ENCODE measurements at places on chromosomes 2 and 18.

DNA sequence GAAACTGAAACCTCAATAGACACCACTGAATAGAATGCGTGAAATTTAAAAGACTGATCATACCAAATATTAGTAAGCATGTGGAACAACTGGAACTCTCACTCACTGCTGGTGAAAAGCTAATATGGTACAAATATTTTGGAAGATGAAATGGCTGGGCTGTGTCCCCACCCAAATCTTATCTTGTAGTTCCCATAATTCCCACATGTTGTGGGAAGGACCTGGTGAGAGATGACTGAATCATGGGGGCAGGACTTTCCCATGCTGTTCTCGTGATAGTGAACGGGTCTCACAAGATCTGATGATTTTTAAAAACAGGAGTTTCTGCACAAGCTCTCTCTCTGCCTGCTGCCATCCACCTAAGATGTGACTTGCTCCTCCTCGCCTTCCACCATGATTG, 32.0 kb upstream of the MYCN start:
- DNase-seq = no peak

- no peak for DNase-seq
These were observed 17.1 kb upstream of the NFE2L2 start for GRCh38 chr2:177281400-177282180.

- DNase-seq = no peak
These were observed 11.0 kb upstream of the SMCHD1 start for GRCh38 chr18:2644535-2644934.

DNA sequence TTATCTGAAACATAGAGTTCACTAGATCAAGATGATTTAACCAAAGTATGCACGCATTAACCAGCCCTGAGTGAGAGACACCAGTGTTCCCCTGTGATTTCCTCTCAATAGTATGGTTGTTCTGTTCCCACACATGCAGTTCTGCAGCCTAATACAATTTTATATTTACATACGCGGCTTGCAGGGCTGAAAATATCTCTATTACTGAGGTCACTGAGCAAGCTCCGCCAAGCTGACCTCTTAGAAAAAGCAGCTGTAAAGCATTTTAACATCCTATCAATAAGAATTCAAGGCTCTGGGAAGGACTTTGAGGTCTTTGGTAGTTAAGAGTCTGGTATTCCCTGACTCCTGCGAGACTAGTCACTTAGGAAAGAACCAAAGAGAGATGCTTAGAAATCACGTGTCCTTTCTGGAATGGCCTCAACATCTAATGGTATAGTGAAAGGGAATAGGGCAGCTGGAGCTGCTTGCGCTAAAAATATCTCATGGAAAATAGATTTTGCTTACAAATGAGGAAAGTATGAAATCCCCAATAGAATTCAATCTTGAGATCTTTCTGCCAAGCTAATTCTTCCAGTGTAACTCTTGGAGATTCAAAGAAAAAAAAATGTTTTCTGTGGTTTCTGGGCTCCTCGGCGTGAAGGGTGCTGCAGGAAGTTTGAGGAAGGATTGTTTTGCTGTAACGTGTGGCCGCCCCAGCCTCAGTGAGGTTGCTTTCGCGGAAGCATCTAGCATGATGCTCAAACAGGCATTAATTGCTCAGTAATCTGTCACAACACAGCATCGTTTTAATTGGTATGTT, 59.2 kb downstream of the DOCK10 start:
- DNase-seq = peak; percentile 57

- DNase-seq = peak; percentile 39
These were observed 59.8 kb upstream of the PELI1 start for GRCh38 chr2:64203858-64204632.

GRCh38 chr2:234898534-234899053, 53.2 kb upstream of the SH3BP4 start:
- DNase-seq = no peak

DNA sequence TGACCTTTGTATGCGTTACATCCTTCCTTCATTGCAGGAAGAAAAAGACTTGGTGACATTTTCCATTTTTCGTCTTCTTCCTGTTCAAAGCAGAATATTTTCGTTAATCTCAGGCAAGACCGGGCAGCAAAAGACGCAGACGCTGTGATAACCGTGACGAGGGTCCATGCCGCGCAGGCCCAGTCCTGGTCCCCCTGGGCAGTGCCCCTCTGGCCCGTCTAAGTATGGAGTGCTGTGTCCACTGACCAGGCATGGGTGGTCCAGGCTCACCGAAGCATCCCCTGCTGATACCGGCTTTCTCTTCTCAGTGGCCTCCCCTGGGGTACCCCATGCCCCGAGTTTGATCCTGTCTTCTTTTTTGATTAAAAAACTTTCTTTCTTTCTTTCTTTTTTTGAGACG, 135.2 kb upstream of the ASB18 start:
- DNase-seq = no peak

DNA sequence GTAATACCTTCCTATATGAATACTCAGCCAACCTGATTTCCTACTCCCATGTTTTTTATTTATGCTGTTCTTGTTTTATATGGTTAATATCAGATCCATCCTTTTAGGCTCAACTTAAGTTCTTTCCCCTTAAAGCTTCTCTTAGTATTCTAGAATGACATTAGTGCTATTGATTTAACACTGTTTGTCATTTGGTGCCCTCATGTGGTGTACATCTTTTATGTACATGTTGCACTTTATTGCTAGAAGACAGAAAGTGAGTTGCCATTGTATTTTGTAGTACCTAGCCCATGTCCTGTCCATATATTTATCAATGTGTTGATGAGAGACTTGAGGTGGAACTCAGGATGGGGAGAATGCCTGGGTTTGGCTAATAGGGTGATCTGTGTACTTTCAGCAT, 2.5 kb downstream of the HTRA2 start:
- peak; percentile 40 for DNase-seq

DNA sequence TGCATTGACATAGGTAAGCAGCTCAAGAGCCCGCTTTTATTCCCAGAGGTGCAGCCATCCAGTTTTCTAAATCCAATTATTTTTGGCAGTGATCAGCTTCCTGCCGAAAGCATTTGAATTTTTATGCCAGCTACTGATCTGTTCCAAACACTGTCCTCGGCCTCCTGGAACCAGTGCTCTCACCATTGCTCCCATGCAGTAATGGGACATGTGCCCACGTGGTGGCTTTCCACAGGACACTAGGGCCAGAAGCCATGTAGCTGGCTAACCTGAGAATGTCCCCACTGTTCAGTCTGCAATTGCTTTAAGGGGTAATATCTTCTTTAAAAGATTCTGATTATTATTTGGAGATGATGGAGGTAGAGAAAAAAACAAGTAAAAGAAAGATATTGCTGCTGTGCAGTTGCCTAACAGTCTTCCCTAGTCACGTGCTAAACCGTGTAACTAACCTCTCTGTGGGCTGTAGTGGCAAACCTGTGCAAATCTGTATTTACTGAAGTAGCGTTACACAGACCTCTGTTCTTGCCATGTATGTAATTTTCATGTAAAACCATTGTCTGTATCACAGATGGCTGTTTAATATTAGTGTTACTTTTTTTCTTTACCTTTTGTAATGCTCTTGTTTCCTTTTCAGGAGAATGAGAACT, 13.0 kb downstream of the GRHL1 start:
- DNase-seq = no peak

GRCh38 chr2:235877275-235877802, 290.8 kb downstream of the GBX2 start:
- DNase-seq = no peak

GRCh38 chr2:237944302-237944701, 22.5 kb upstream of the UBE2F start:
- DNase-seq = no peak

- no peak for DNase-seq
These were observed 964.7 kb upstream of the ZEB2 start for GRCh38 chr2:145484448-145485097.

DNA sequence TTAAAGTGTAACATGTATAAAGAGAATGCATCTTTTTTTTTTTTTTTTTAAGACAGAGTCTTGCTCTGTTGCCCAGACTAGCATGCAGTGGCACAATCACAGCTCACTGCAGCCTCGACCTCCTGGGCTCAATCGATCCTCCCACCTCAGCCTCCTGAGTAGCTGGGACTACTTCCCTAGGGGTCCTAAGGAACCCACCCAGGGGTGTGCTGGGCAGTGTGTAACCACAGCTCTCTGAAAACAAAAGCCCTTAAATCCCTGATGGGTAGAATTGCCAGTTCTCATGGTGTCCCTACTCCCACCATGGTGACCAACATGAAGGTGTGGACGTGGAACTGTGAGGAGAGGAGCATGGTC, 105.6 kb upstream of the ST3GAL5 start:
- DNase-seq = no peak

DNA sequence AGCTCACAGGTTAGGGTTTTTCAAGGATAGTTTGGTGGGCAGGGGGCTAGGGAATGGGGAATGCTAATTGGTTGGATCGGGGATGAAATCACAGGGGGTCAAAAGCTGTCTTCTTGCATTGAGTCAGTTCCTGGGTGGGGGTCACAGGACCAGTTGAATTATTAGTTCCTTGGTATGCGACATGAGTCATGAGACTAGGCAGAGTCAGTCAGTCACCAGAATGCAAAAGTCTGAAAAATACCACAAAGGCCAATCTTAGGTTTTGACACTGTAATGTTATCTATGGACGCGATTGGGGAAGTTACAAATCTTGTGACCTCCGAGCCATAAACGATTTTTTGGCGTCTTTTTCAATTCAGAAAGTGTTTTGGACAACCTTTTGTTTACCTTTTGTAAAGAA, 101.2 kb downstream of the ZNF519 start:
- no peak for DNase-seq

- DNase-seq = no peak
These were observed 98.4 kb downstream of the ZFP36L2 start for GRCh38 chr2:43127941-43128558.

- no peak for DNase-seq
These were observed 109.1 kb downstream of the CPO start for GRCh38 chr2:207048416-207048815.

- DNase-seq = no peak
These were observed 15.7 kb downstream of the CASP8 start for GRCh38 chr2:201275990-201276389.

DNA sequence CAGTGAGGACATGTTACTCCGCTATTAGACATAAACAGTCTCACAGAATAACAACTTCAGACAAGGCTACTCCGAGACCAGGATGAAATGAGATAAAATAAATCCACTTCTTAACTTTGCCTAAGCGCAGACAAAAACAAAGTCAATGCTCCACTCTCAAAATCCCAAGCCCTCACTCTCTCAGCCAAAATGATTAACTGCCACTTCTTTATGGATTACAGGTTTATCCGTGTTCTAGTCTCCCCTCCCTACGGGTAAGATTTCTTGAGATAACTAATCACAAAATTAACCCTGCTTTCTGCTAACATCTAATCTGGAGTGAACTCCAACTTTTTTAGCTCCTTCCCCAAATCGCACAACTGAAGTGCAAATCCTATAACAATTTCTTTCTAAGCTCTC, 1.1 kb upstream of the CRYGC start:
- no peak for DNase-seq

GRCh38 chr2:121505005-121505404, 25.7 kb upstream of the RNU4ATAC start:
- no peak for DNase-seq

DNA sequence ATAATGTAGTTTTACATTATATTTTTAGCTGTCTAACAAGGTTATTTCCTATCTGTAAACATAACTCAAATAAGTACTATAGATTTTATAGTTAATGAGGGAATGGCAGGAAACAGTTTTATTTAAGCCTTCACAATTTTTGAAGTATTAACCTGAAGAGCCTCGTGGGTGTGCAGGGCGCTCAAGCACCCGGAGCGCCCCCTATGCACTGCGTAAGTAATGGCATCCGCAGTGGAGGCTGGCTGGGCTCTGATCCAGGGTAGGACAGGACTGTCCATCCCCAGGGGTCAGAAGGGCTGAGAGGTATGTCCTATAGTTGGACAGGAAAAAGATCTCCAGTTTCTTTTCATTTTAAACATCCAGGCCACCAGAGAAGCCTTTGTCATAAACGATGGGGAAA, 8.2 kb upstream of the GBX2 start:
- DNase-seq = no peak

GRCh38 chr2:57180042-57180567, 866.5 kb upstream of the VRK2 start:
- no peak for DNase-seq

DNA sequence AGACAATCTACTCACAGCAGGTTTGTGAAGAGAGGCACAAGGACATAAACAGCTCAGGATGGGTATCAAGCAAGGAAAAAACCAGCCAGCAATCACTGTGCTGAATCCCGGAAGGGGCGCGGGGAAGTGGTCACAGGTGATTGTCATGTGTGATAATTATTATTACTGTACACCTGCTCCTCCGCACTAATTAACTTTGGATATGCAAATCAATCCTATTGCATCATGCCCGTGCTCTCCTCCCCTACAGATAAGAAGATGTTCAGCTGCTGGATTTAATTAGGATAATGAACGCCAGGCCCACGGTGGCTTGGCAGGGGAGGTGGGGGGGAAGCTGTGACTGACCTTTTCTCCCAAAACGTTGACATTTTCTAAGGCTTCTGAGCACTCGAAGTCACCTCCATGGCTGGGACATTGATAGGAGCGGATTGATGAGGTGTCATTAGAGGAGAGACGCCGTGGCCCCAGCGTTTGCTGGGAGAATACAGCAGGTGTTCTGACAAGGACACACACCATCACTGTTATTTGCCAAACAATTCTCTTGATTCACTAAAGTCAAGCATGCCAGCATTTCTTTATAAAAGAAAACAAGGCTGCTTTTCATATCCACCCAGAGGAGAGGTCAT, 160.3 kb upstream of the VRK2 start:
- peak; percentile 52 for DNase-seq

- DNase-seq = no peak
These were observed 2.5 kb downstream of the IFIH1 start for GRCh38 chr2:162315938-162316337.

DNA sequence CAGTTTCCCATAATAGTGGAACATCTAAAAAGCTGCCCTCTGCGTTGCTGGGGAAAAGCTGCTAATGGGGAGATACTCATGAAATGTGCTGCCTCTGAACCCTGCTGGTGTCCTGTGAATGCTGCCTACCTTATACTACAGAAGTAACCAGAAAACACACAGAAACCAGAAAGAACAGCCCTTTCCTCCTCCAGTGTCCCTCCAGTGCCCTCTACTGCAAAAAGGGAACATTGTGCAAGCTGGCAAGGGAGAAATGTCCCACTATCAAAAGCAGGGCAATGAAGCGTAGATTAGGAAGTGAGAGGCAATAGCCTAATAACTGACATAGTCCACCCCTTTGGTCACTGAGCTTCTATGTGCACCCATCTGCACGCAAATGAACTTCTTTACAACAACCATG, 162.7 kb upstream of the ETAA1 start:
- no peak for DNase-seq

DNA sequence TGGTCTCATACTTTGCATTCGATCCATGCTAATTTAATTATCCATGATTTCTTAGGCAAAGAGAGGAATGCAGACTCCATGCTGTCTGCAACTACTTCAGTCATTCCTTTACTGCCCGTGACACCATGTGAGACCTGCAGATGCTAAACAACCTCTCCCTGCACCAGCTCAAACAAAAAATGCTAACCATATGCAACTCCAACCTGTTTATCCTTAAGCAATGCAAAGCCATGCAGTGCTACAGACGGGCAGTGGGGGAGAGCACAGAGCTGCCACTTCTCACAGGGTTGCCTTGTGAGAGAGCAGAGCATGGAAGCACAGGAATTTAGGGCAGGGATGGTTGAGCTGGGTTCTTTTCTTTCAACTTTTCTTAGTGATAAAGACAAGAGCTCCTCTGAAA, 74.9 kb upstream of the KLHL14 start:
- DNase-seq = no peak

GRCh38 chr2:100242891-100243619, 79.2 kb downstream of the LONRF2 start:
- DNase-seq = peak; percentile 15

- no peak for DNase-seq
These were observed 103.4 kb downstream of the ABI2 start for GRCh38 chr2:203431391-203432185.
